Amygdala (tissue), 56 donors: ENCODE measurements at places on chromosomes 5 and 9.

GRCh38 chr5:129074903-129075302 lies 19.6 kb upstream of the ISOC1 start:
- no peak for DNase-seq

GRCh38 chr5:146425023-146425422 lies 22.1 kb upstream of the TCERG1 start:
- DNase-seq = no peak

DNA sequence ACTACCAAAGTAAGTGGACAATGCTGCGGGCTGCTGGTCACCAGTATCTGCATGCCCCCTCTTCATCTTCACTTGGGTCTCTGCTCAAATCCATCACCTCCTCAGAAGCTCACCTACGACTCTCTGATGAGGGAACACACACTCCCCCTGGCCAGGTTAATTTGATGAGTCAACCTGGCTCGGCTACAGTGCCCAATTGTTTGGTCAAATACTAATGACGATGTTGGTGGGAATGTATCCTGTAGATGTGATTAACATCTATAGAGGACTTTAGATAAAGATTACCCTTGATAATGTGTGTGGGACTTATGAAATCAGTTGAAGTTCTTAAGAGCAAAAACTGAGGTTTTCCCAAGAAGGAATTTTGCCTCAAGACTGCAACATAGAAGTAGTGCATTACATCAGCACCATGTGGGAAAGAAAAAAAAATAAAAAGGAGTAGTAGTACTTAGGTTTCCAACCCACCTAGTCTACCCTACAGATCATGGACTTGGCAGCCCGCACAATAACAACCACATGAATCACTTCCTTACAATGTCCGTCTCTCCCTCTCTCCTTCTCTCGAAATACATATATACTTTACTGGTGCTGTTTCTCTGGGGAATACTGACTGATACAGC lies 467.3 kb downstream of the DNAH5 start:
- DNase-seq = no peak

- no peak for DNase-seq
These were observed 264.6 kb downstream of the NR3C1 start for GRCh38 chr5:143138839-143139238.

DNA sequence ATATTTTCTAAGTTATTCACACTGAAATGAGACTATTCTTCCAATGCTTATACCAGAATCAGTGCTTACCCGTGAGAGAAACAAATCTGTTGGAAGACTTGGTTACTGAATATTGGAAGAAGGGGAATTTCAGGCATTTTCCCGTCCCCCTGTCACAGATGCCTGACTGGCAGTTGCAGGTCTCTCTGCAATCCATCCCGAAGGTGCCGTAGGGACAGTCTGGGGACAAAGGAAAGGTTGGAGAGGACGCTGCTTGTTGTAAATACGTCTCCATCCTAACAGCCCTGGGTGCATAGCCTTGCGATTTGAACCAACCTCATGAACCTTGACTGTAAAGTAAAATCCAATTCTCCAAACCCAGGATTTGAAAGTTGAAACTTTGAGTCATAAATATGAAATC lies 3.5 kb downstream of the ESM1 start:
- DNase-seq = no peak

- DNase-seq = no peak
These were observed 96.1 kb upstream of the IER5L start for GRCh38 chr9:129273941-129274684.
